HepG2 (cell line): ENCODE measurements at places on chromosomes 6 and 20. TPM values are rescaled to one million over a fixed set of nuclear protein-coding genes. Genes with fewer than 3 reads are reported as not detected.

The ZNF341 gene
- 0.97 and 1.1 TPM in 2 replicates for total RNA-seq

The TMEM74B gene
- total RNA-seq, result 2.9 and 4.7 TPM in 2 replicates

The RAET1G gene
- total RNA-seq, result not detected in 2 replicates

The SIGLEC1 gene
- total RNA-seq, result not detected in 2 replicates

The TUBB2B gene
- 9.3 and 10.3 TPM in 2 replicates for total RNA-seq

The CST5 gene
- total RNA-seq, result not detected in 2 replicates

The HCRTR2 gene
- not detected in 2 replicates for total RNA-seq

The IL17A gene
- not detected in 2 replicates for total RNA-seq

The CAPN11 gene
- total RNA-seq, result 0.07 TPM in 1 of 2 replicates, not detected in the other

The NCOA3 gene
- total RNA-seq, result 56.8 and 76.2 TPM in 2 replicates

The NR2E1 gene
- not detected in 2 replicates for total RNA-seq

The PAX1 gene
- not detected in 2 replicates for total RNA-seq

The PNLDC1 gene
- total RNA-seq, result not detected in 2 replicates

The PANK2 gene
- 123 and 127 TPM in 2 replicates for total RNA-seq

The STMND1 gene
- not detected in 2 replicates for total RNA-seq

The SMIM8 gene
- total RNA-seq, result 10.0 and 12.2 TPM in 2 replicates

The FGD2 gene
- not detected in 2 replicates for total RNA-seq

DNA sequence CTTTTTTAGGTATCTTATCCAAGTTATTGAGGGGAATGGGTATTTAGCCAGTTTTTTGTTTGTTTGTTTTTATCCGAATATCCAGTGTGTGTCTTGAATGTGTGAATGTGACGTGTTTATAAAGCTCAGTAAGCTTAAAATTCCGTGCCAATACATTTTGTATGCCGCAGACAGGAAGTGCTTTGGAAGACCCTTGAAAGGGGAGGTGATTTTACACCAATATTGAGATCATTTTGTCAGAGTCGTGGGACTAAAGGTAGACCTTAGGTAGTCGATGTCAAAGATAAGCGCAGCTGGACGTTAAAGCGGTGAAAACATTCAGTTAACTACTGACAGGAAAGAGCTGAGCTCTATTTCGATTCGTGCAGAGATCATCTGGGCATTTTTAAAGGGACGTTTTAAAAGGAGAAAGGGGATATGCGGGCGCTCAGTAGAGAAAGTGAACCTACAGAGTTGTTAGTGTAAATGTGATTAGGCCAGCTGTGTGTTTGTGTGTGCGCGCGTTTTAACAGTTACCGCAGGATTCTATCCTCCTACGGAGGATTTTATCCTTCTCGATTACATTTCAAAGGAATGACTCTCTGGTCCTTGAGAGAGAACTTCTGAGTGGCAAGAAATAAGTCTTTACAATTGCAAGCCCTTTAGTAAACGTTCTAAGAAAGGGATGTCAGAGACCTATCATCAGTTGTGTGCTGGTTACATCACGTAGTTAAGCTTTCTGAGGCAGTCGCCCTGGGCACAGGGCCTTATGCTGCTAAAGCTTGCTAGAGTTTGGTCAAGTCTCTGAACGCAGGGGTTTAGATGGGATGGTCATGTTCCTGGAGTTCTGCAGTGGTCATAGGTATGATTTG is 625 bp upstream of the ECHDC1 start:
- peak; percentile 25 for DNase-seq

GRCh38 chr6:155033021-155033791 is 38.1 kb downstream of the TIAM2 start:
- DNase-seq, result no peak

DNA sequence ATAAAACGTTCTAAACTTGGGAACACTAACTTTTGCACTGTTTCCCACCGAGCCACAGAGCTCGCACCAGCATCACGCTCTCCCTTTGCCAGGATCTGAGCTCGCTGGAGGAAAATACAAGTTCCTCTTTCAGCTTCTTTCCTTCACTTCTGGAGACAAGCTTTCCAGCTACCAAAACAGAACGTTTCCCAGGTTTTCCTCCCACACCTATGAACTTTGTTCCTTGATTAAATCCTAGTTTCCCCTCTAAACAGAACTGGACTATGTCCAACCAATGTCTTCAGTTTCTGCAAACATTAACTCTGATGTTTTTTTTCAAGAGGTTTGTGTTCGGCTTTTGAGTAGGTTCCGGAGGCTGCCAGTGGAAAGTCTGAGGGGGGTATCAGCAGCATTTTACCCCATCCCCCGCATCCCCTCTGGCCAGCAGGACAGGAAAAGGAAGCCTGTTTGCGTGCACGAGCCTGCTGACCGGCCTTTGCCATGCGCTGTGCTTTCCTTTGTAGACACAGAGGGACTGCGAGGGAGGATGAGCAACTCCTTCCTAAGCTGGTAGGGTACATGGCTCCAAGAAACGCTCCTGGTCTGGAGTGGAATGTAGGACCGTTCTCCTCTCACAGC is 135.5 kb downstream of the LY86 start:
- DNase-seq, result peak; percentile 24

GRCh38 chr6:7142918-7143475 is 35.2 kb downstream of the RREB1 start:
- no peak for DNase-seq

DNA sequence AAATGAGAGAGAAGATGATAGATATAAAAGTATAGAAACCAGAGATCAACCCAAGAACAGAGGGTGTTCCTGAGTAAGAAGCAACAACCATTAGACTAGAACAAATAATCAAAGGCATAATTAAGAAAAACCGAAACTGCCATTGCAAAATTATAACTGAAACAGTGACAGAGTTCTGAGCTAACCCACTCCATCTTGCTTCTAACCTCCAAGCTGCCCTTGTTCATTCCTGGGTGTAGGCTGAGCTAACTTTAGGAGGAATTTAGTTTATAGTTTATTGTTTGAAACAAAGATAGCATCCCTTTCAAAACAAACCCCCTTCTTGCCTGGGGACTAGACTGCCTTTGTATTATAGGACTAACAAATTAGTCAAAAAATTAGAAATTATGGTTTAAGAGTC is 56.1 kb upstream of the PRND start:
- no peak for DNase-seq

GRCh38 chr6:109051301-109052017 is 43.2 kb downstream of the SESN1 start:
- DNase-seq, result peak; percentile 56

GRCh38 chr20:46107061-46107460 is 11.1 kb upstream of the CD40 start:
- no peak for DNase-seq

DNA sequence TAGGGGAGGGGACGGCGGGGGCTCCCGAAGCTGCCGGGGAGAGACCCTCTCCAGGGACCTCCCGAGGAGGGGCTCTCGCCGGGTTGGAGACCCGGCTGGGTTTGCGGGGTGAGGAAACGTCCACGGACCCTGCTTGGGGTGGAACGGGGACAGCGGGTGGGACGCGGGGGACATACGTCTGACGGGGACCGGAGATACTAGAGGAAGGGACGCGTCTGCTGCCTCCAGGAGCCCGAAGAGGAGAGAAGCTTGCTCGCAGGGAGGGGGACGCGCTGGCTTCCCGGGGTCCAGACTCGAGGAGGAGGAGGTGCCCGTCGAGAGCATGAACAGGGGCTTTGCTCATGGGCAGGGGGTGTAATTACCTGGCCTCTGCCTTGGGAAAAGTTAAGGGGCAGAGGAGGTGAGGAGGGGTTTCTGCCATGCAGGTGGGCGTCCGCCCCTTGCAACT is 593 bp downstream of the DNMT3B start:
- DNase-seq, result no peak

DNA sequence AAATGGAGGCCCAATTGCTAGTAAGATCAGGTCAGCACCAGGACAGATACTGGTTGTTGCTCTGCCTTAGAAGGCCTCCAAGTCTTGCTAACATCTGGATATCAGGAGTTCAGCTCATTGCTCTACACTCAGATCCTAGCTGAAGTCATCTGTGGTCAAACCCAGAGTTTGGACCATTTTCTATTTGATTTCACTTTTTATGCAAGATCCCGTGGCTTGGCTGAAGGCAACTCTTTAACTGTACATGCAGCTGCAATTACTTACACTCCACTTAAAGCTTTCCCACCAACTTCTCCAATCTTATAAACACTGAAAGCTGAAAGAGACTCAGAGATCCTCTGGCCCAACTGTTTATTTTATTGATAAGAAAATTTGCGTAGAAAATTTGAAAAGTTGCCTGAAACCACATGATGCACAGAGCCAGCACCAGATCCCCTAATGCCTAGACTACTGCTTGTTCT is 2.7 kb downstream of the SLC17A2 start:
- DNase-seq, result no peak

DNA sequence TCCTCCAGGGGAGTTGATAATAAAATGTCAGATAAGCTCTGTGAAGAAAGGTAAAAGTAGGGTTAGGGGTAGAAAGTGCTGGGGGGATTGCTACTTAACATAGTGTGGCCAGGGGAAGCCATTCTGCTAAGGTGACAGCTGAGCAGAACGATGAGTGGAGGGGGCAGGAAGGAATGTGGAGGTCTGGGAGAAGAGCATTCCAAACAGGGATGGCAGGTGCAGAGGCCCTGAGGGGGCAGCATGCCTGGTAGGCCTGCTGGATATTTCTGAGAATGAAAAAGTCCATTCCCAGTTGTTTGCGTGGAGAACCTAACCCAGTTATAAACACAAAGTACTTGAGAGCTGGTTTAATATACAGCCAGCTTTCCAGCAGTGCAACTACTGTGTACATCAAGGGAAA is 9.3 kb downstream of the GFRA4 start:
- no peak for DNase-seq

- no peak for DNase-seq
These were observed 39.9 kb downstream of the TMEM242 start for GRCh38 chr6:157283330-157283898.

GRCh38 chr6:158439255-158439654 is 120.6 kb upstream of the TMEM181 start:
- no peak for DNase-seq

DNA sequence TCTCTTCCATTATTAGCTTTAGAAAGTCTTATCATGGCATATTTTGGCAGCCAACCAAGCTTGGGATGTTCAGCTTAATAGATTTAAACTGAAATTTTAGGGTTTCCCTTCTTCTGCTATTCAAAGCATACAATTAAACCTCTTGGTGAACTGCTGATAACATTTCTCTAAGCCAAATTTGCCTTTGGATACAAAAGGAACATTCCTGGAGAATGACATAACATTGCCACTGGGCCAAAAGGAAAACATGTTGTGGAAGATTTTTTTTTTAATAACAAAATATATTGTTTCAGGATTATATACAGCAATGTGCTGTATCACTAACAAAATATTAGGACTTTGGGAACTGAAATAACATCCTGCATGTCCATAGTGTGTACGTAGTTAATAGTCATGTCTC is 215.1 kb upstream of the TBX18 start:
- DNase-seq, result no peak

- peak; percentile 10 for DNase-seq
These were observed 44.8 kb downstream of the FARS2 start for GRCh38 chr6:5305968-5306626.

DNA sequence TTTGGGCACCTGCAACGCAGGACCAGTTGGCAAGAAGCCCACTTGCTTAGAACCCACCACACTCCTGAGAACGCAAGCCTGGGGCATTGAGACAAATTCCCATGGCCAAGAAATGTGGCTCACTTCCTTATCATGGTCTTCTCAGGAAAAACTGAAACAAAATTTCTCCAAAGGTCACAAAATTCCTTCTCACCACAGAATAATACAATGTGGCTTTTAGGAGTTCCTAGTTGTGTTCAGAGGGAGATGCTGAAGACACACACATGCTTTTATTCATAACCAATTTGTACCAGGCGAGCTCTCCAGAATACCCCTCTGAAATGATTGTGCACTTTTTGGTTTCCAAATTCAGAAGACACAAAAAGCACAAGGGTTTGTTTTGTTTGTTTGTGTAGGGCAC is 31.6 kb downstream of the ADTRP start:
- no peak for DNase-seq

GRCh38 chr6:138107752-138108592 is 753 bp upstream of the PERP start:
- peak; percentile 73 for DNase-seq

- DNase-seq, result no peak
These were observed 13.0 kb downstream of the REM1 start for GRCh38 chr20:31488115-31488514.

DNA sequence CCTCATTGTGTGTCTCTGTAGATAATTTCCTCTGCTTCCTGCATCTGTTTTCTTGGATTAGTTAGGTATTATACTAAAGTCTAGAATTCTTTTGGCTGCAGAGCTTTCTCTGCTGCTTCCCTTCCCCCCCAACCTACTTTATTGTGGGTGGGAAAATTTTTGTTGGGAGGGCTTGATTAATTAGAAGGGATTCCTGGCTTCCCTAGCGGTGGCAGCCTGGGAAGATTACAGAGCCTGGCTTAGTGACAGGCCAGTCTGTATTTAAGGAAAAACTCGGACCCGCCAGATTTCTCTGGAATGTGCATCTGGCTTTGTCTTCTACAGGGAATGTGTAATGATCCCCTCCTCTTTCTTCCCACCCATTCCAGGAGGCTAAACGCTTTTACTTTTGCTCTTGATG is 31.2 kb downstream of the SLX4IP start:
- DNase-seq, result no peak

DNA sequence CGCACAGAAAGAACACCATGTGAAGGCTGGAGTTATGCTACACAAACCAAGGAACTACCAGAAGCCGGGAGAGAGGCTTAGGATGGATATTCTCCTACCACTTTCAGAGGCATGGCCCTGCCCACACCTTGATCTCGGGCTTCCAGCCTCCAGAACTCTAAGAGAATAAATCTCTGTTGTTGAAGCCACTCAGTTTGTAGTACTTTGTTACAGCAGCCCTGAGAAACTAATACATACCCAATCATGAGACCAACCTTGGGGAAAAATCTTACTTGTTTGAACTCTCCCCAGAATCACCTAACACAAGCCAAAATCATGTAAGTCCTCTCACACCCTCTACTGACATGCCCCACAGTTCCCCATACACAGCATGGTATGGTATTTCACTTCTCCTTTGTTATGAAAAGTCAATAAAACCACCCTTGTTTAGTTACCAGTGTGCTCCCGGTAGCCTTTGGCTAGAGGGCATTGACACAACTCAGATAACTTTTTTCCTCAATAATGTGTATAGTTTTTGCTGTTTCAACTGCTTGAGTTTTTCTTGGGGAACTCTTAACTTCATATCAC is 40.7 kb upstream of the SLC2A12 start:
- DNase-seq, result no peak

DNA sequence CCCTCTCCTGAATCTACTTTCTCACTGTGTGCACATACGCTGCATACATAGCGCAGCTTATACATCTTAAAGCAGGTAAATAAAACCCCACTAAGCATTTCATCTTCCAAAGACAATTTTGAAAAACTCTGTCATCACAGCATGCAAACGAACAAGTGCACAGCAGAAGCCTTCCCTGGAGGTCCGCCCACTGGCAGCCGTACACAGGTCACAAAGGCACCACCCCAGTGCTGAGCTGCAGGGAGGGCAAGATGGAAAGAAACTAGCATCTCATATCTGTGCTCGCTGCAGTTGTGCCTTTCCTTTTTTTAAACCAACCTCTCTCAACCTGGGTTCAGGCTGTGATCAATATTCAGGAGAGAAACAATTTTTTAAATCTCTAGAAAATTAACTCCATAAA is 73.3 kb downstream of the HUS1B start:
- no peak for DNase-seq

- DNase-seq, result no peak
These were observed 586.8 kb downstream of the RFPL4B start for GRCh38 chr6:112933947-112934346.
